ENCODE measurements at places on chromosomes 13 and 19.

DNA sequence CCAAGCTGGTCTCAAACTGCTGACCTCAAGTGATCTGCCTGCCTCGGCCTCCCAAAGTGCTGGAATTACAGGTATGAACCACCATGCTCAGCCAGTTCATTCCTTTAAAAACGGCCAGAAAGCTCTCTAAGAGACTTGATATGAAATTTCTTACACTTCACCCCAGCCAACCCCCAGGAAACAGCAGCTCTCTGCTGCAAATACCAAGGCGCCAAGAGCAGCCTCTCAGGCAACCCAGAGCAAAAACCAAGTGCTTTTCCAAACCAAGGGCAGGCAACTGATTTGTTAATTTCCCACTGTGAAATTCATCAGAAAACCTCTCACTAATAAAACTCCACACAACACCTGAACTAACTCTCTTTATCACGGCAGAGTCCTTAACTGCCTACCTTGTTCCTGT, 44.9 kb downstream of the LATS2 start:
- no peak for DNase-seq

DNA sequence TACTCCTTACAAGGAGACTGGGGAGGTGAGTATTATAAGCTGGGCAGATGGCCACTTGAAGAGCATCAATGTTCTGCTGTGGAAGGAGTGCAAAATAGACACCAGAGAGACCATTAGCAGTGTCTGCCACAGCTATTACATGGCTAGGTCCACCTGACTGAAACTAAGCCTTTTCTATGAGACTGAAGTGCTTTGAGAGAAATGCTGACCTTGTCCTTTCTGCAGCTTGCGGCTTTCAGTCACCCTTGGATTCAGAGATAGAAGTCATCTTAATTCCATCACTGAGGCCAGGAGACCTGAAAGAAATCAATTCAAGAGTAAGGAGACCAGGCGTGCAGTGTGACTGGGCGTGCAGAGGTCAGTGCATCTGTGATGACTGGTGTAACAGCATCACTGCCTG, 1.3 kb upstream of the ZFP28 start:
- no peak for DNase-seq

- peak; percentile 21 for DNase-seq
These were observed 49.9 kb upstream of the UBAC2 start for GRCh38 chr13:99150575-99151361.

- DNase-seq: no peak
These were observed 1.1 kb downstream of the HSPB6 start for GRCh38 chr19:35755550-35756376.

DNA sequence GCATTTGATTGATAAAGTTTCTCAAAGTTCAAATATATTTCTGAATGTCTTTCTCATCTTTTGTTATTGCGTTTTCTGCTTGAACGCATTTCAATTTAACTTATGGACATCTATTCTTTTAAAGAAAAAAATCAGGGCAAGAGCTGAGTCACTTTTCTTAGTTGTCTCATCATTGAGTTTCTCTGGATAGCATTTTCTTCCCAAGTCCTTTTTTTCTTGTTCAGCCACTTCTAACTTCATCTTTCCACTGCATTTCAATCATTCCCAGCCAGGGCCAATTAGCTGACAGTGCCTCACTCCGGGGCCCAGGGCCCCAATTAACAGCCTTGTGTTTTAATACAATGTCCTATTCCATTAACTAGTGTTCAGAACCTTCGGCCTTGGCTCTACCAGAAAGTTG, 216.3 kb downstream of the B3GLCT start:
- DNase-seq: no peak

GRCh38 chr13:77506874-77507273, 28.6 kb upstream of the SCEL start:
- peak; percentile 10 for DNase-seq

DNA sequence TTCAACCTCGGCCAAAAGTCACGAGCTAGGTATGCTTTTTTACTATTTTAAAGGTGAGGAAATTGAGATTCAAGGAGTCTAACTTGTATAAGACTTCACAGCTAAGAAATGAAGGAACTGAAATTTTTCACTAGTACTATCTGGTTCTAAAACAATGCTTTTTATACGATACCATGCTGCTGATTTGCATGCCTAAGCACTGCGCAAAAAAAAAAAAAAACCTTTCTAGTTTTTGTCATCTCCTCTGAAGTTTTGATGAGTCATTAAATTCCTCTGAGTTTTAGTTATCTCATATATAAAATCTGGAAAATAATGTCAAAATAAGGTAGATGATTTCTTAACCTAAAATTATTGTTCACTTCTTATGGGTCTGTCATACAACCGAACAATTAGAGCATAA, 28.0 kb upstream of the UFM1 start:
- no peak for DNase-seq

DNA sequence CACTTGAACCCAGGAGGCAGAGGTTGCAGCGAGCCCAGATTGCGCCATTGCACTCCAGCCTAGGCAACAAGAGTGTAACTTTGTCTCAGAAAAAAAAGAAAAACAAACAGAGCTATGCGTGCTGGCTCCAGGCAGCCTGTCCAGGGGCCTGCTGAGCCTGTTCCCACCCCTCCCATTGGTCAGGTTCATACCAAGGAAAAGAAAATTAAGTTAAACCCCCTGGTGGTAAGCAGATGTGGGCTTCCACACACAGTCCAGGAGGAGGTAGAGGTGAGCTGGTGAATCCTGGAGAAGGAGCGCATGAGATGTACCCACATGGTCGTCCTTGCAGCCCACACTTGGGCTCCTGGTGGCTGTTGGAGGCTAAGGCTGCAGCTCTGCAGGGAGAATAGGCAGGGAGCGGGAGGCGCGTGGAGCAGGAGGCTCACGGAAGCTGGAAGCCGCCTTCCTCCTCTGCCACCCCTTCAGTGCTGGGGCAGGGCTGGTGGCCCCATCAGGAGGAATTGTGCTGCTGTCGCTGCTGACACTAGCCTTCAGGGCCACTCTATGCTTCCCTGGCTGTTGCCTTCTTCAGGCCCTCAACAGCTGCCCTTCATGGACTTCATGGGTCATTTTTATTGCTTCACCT, 10.5 kb upstream of the CHAMP1 start:
- DNase-seq: no peak

DNA sequence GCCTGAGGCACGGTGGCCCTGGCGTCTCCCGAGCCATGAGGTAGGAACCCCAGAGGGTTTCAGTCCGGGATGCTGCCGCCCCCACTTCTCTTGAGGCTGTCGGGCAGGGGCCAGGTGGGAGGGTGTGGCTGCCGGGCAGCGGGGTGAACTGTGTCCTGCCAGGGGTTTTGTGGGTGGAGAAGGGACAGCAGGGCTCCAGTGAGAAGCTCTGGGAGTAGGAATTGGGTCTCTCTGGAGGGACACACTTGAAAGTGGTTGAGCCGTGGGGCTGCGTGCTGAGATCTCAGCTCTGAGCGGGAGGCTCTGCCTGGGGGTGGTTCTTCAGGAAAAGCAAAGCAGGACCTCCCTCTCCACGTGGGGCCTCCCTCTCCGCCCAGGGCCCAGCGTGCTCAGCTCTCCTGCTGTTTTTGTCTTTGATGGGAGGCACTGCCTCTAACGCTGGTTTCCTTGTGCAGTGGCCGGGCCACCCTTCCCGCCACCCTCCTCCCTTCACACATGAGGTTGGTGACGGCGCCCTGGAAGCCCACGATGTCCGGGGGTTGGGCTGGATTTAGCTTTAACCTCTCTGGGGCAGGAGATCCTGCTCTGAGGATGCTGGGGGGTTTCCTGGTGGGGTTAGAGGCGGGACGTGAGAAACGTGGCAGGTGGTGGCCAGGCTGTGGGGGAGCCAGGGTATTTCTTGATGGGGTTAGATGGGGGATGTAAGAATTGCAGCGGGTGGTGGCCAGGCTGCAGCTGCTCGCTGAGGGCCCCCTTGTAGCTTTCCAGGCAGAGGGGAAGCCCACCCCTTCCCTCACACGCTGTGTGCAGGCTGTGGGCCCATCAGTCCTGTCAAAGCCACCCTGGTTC, 15.3 kb upstream of the ZNF554 start:
- no peak for DNase-seq

GRCh38 chr13:110874508-110874960, 40.3 kb downstream of the ANKRD10 start:
- DNase-seq: peak; percentile 85

GRCh38 chr13:99161512-99161911, 39.1 kb upstream of the UBAC2 start:
- DNase-seq: no peak

- peak; percentile 49 for DNase-seq
These were observed 20.2 kb downstream of the CEBPA start for GRCh38 chr19:33282036-33282671.

DNA sequence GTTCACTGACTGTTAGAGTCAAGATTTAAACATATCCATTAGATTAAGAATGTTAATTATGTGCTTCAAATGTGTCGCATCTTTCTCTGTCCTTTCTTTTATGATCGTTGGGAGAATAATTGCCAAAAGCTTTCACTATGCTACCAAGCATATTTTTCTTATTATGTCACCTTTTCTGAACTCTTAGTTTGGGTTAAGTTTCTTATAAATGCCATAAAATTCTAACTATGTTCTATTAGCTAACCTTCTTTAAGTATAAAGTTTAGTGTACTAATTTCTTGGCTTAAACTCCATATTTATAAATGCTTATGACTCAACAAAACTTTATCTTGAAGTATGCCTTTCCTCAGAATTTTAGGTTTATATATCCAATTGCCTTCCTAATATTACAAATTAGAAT, 1759.4 kb downstream of the PCDH9 start:
- no peak for DNase-seq

All from myocyte (in vitro differentiated cells).